Femur (tissue), 1 donor: ENCODE measurements at places on chromosomes 11 and 22.

DNA sequence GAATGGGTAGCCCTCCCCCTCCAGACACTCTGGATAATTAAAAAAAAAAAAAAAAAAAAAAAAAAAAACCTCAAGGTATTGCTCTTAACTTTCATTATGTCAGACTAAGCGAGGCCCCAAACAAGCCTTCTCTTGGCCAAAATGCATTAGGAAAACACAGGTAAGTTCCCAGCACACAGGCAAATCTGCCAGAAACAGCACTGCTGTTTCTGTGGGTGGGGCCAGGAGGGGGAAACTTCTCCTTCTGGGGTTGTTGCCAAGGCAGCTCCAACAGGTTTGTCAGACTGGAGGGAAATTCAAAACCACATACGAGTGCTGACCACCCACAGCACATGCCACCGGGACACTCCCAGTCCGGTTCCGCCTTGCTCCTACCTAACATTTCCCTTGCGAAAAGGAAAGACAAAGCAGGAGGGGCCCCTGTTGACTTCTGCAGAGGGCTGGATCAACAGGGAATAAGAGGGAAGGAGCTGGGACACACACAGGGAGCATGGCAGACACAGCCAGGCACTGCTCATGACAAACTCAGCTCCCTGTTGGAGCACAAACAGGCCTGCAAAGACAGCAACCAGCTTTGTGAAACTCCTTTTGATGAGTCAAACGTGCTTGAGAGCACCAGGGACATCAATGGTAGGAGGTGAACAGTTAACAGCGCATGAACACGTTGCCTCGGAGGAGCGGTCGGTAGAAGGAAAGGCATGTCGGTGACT is 55.0 kb downstream of the MYH9 start:
- DNase-seq = peak; percentile 74

- no peak for DNase-seq
Measured at GRCh38 chr22:17728786-17729185, 45.5 kb downstream of the BID start.

DNA sequence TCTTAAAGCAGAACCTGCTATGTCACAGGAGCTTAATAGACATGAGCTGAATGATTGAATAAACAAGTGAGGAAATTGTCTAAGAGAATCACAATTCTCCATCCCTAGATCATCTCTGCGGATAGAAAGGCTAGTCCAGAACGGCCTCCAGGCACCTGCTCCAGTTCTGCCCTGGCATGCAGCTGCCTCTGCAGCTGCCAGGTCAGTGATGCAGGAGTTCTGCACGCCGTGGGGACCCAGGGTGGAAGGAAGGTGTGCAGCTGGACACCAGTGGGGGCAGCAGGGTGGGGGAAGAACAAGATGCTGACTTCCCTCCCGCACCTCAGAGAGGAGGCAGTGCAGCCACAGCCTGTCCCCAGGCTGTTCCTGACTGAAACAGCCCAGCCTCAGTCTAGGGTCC is 192.1 kb upstream of the NCAM1 start:
- DNase-seq = no peak

GRCh38 chr11:110910384-110910783 is 198.1 kb upstream of the ARHGAP20 start:
- no peak for DNase-seq

DNA sequence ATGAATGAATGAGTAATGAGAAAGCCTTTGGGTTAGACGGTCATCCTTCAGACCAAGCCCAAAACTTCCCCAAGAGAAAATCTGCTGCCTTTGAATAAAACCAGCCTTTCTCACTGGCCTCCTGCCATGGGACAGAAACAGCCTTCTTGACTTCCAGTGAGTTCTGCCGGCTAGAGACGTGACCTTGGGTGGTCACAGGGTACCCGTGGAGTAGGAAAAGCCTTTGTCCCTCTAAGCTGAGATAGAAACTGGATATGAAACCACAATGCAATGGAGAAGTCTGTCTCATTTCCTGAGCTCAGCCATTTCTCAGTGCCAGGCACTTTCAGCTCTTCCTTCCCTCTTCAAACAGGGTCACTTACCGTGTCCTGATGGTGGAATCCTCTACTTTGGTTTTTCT is 21.2 kb upstream of the YWHAH start:
- peak; percentile 41 for DNase-seq

DNA sequence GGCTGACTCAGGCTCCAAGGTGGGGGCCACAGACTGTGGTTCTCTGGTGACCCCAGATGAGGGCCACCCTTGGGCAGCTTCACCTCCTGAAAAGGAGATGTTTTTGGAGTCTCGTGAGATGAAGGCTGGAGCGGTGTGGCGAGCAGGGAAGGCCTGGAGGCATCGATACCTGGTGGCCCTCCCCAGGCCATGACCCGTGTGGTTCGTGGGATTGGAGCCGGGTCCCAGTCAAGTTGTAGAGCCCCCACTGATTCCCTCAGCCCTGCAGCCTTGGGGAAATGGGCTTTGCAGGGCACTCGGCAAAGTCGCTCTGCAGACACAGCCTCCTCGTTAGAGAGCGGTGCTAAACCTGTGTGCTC is 1083.4 kb downstream of the BRD1 start:
- peak; percentile 3 for DNase-seq

- peak; percentile 33 for DNase-seq
Measured at GRCh38 chr22:20463324-20464095, 25.9 kb upstream of the SCARF2 start.

DNA sequence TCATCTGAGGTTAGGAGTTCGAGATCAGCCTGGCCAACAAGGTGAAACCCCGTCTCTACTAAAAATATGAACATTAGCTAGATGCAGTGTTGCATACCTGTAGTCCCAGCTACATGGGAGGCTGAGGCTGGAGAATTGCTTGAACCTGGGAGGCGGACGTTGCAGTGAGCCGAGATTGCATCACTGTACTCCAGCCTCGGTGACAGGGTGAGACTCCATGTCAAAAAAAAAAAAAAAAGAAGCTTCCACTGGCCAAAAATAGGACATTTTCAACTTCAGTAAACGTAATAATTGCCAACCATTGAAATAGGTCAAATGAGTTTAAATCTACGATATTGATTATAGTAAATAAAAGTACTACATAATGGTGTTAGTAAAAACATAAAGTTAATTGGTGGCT is 6.8 kb downstream of the BAIAP2L2 start:
- no peak for DNase-seq

DNA sequence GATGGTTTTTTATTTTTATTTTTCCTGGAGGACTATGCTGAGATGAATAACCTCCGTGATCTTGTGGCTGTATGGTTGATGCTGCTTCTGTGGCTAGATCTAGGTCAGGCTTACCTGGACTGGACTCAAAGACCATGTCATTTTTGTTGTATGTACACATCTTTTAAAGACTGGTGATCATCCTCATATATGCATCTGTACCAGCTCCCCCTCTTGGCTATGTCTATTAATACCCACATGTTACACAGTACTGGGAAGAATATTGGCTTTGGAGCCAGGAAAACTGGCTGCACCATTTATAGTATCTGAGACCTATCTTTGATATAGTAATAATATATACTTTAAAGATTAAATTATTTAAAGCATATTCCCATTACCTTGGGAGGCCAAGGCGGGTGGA is 18.4 kb upstream of the PITPNB start:
- no peak for DNase-seq

GRCh38 chr22:50274311-50274710 is 4.1 kb upstream of the MAPK11 start:
- peak; percentile 67 for DNase-seq

DNA sequence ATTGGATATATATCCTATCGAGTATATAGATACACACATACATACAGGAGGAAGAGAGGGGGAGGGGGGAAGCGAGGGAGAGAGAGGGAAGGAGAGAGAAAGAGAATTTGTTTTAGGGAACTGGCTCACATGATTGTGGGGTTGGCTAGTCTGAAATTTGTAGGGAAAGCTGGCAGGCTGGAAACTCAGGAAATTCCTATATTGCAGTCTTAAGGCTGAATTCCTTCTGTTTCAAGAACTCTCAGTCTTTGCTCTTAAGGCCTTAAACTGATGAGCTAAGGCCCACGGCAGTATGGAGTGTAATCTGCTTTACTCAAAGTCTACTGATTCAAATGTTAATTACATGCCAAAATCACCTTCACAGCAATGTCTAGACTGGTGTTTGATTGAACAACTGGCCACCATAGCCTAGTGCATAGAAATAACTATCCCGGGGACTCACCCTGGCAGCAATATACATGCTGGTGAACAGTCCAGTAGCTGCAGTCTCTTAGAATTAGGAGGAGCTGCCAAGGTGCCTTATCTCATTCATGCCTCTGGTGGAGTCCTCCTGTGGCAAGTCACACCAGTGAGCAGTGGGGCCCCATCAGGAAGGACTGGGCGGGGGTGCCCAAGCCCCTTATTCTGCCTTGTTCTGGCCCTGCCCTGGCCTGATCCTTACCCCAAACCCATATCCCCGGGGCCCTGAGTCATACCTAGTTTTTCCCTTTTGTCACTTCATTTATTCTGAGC is 59.7 kb upstream of the AMPD3 start:
- DNase-seq = no peak

- DNase-seq = peak; percentile 13
Measured at GRCh38 chr22:48753752-48754517, 1073.7 kb downstream of the BRD1 start.

- DNase-seq = no peak
Measured at GRCh38 chr11:58577555-58578135, 1.2 kb upstream of the ZFP91 start.

DNA sequence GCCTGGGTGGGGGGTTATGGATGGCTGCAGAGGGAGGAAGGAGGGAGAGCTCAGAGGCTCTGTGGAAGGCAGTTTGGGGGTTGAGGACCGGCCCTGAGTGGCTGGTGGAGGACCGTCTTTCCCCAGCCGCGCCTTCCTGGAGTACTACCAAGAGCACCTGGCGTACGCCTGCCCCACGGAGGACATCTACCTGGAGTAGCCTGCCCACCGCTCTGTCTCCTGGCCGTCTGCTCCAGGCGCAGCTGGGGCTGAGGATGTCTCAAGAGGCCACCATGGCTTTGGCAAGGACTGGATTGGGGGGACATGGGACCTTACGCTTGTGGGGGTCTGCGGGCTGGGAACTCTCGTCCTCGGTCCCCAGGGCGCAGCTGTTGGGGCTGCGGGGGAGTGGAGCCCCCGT is 10.0 kb downstream of the MAPK8IP2 start:
- no peak for DNase-seq

GRCh38 chr11:86365546-86365945 is 9.1 kb upstream of the CCDC81 start:
- no peak for DNase-seq

DNA sequence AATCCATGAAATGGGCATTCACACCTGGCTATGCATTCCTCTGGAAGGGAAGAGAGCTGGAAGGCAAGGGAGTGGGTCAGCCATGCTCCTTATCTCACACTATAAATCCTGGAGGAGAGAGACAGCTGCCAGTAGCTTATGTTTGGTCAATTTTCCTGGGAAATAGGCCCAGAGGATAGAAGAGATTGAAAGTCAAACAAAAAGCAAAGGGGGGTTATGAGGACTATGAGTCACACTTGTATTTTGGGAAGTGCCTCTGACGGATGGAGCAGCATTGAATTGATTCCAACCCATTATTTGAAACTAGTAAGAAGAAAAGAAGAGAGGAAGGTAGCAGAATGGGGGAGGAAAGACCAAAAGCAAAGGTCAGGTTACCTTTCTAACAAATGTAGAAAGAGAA is 25.0 kb downstream of the SNX19 start:
- DNase-seq = no peak

DNA sequence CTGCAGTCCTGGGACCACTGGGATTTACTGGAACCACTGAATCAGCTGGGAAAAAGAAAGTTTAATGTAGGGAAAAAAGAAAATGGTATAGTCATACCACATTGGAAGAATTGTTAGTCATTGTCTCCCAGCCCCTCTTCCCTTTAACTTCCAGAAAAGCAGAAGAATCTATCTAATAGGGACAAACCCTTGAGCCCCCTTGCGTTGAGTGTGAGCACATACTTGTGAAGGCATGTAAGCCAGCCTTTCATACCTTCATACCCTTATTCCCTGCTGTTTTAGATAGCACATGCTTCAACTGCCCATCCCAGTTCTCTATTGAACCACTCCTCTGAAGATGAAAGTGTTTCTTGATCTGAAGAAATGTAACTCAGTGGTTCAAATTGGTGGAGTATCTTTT is 6.6 kb downstream of the TREH start:
- no peak for DNase-seq

GRCh38 chr11:114942207-114942606 is 263.9 kb downstream of the NXPE2 start:
- DNase-seq = no peak

GRCh38 chr11:63019506-63019905 is 3.9 kb upstream of the SLC22A8 start:
- DNase-seq = no peak

- no peak for DNase-seq
Measured at GRCh38 chr11:126573325-126573978, 218.0 kb downstream of the ST3GAL4 start.

GRCh38 chr11:131760091-131761061 is 390.0 kb downstream of the NTM start:
- peak; percentile 24 for DNase-seq

- no peak for DNase-seq
Measured at GRCh38 chr22:26588729-26589366, 1.1 kb downstream of the TPST2 start.

GRCh38 chr11:10488934-10489691 is 34.0 kb downstream of the AMPD3 start:
- DNase-seq = no peak

DNA sequence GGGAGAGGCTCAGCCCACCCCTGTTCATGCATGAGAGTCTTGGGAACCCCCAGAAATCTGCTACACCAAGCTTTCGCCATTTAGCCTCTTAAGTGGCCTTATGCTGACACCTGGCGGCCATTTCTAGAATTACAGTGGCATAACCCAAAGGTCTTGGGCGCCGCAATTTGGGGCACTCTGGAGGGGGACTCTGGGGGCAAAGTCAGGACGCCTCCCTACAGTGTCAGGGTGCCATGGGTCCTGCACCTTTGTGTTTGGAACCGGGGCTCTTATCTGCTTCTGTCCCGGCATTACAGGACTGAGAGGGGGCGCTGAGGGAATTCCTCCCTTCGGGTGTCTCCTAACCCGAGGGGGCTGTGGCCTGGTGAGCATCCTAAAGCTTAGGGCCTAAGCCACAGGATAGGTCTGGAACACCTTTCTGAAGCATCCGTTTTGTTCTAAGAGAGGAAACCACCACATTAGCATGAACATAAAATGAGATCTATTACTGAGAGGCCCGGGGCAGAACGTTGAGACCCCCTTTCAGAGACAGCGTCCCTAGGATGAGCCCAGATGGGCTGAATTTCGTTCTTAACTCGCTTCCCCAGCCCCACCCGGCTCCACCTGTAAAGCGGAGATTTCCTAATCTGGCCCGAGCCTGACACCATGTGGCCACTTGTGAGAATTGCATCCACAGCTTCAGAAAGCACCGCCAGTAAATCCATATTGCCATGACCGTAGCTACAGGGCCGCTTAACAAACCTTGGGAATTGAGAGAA is 9.3 kb downstream of the INS start:
- DNase-seq = peak; percentile 87

GRCh38 chr11:11347592-11347991 is 5.5 kb downstream of the CSNK2A3 start:
- DNase-seq = peak; percentile 78
